ENCODE measurements at places on chromosomes 11 and 22.

DNA sequence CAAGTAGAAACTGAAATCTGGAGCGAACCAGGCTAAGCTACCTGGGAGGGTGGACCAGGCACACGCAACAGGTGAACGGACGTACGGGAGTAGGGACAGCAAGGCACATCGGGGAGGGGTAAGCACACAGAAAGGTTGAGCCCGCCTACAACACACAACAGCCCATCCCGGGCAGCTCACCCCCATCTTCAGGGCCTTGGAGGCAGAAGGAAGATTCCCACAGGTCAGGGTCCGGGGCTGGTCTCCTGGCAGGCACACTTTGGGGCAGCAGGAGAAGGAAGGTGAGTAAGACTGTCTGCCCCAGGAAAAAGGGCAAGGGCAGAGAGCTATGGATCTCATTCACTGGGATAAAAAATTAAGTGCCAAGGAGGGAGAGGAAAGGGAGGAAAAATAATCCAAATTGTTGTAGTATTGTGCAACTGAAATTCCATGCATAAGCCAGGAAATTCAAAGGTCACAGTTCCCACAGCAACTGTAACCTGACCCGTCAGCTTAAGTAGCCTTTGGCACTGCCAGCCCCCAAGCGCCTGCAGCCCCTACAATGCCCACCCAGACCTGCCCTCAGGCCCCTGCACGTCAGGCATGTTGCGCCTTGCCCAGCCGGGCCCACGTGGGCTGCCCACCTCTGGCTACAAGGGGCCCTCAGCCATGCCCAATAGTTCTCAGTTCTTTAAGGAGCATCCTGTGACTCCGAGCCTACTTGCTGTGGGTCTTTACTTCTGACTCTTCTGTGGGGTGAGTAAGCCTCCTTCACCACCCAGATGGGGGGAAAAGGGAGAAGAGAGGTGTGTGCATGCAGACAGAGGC lies 51.8 kb downstream of the MICAL3 start:
- no peak for DNase-seq

- no peak for DNase-seq
Measured at GRCh38 chr11:101188173-101188572, 58.6 kb upstream of the PGR start.

- DNase-seq = no peak
Measured at GRCh38 chr11:64881476-64881875, 3.1 kb upstream of the EHD1 start.

DNA sequence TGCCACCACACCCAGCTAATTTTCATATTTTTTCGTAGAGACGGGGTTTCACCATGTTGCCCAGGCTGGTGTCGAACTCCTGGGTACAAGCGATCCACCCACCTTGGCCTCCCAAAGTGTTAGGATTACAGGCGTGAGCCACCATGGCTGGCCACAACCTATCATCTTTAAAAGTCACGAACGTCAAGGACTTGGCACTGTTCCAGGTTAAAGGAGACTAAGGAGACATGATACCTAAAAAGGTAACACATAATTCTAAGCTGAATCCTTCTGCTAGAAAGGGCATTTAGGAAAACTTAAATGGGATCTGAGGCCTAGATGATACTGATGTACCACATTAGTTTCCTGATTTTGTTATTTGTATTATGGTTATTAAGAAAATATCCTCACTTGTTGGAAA lies 43.3 kb upstream of the SYT9 start:
- no peak for DNase-seq

- DNase-seq = no peak
Measured at GRCh38 chr11:17522655-17523054, 21.6 kb downstream of the USH1C start.

DNA sequence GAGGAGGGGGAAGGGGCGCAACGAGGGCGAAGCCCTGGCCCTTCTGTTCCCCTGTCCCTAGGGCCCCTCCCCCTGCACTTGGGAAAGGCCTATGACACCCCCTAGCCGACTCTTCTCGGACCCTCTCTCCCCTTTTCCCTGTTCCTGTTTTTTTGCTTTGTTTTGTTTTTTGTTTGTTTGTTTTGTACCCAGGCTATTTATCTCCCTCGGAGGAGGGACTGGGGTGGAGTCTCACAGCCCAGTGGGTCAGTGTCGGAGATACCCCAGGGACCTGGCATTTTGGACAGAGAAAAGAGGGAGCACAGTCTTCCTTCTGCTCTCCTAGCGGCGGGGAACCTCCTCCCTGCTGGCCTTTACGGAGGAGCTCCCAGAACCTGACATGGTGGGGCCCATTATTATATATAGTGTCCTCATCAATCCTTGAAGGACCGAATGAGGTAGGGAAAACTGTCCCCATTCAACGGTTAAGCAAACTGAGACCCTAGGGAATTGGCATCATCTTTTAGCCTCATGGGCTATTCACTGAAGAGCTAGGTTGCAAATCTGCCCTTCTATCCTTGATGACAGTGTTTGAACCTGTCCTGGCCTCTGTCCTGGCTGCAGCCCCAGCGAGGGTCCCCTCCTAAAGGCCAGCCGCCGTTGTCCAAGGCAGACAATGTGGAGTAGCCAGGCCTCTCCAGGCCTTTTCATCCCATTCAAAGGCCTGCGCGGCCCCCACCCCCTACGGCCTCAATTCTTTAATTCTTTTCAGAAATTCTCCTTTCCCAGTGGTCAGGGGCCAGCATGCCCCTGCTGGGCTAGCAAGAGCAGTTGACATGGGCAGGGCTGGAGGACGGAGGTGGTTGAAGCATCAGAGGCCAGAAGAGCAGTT lies 911 bp downstream of the EMID1 start:
- no peak for DNase-seq

GRCh38 chr11:35313760-35314153 lies 105.6 kb downstream of the SLC1A2 start:
- DNase-seq = no peak

GRCh38 chr11:130006929-130007328 lies 4.3 kb upstream of the PRDM10 start:
- DNase-seq = no peak

GRCh38 chr11:36012455-36012854 lies 68.6 kb downstream of the LDLRAD3 start:
- no peak for DNase-seq

DNA sequence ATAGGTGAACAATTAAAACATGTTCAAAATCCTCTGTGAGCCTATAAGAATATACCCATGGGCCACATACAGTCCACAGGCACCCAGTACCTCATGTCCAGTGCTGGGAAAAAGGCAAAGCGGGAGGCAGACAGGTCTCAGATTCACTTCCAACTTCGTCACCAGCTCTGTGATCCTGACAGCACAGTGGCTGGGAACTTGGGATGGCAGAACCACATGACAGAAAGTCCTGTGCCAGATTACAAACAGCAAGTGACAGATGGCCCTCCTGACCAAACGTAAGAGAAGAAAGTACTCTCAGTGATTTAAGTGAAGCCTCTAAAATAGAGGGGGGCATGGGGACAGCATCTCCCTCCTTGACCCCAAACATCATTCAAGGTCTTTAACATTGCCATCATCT lies 5.8 kb downstream of the SLC1A2 start:
- no peak for DNase-seq

- DNase-seq = no peak
Measured at GRCh38 chr11:121946514-121946913, 169.5 kb downstream of the BLID start.

GRCh38 chr11:67113231-67113721 lies 5.8 kb upstream of the KDM2A start:
- DNase-seq = no peak
